NCI-H1092 treated with DMSO at 0.1 percent for 48 hours (cell line): ENCODE measurements at places on chromosomes 2 and 18.

DNA sequence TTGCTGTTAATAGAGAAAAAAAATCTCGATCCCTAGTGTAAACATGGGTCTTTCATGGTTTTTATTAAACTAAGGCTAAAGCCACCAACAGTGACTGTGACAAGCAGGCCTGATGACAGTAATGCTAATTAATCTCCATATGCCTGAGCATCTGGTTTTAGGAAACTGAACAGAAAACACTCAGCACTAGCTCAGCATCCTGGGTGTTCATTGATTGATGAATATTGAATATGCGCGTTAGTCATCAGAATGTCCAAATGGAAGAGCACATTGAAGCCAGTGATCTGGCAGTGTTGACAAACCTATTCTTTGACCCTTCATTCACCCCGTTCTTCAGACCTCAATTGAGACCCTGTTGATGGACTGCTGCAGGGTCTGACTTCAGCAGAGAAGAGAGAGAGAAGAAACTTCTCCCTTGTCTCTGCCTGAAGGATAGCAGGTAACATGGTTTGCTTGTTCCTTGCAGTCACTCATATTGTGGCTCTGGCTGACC is 283.8 kb downstream of the RDH14 start:
- no peak for DNase-seq

- no peak for DNase-seq
Observed at GRCh38 chr2:145194673-145195072, 674.8 kb upstream of the ZEB2 start.

- DNase-seq: no peak
Observed at GRCh38 chr2:114346658-114347057, 95.8 kb upstream of the DPP10 start.

- DNase-seq: no peak
Observed at GRCh38 chr2:109091526-109091925, 37.5 kb upstream of the SH3RF3 start.

- no peak for DNase-seq
Observed at GRCh38 chr2:30620102-30620501, 173.1 kb downstream of the LCLAT1 start.

GRCh38 chr18:57856557-57857280 is 53.6 kb upstream of the ATP8B1 start:
- DNase-seq: peak; percentile 92

DNA sequence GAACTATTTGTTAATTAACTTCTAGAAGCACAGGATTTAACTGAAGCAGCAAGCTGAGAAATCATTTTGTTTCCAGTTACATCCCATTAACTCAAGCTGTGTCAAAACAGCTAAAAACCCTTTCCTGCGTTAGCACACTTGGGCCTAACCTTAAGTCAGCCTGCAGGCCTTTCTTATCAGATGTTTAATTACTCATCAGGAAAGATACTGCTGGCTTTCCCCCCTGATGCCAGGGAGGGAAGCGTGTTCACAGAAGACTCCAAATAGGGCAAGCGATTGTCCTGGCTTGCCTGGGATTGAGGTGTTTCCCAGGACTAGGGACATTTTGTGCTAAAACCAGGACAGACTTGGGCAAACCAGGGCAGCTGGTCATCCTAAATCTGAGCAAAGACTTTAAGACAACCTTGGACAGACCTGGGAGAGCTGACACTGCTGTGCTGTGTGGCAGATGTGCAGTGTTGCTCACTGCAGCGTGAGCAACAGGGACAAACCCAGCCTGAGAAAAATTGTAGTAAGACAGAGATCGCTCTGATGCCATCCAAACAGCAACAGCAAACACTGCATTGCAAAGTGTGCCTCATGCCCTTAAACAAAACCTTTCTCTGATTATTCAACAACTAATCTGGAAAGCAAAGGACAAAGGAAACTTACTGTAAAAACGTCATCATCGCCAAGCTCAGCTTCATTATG is 100.9 kb downstream of the SPRED2 start:
- no peak for DNase-seq

GRCh38 chr2:105643405-105644173 is 101.1 kb upstream of the NCK2 start:
- no peak for DNase-seq

- no peak for DNase-seq
Observed at GRCh38 chr2:241161646-241162281, 11.5 kb downstream of the PPP1R7 start.

GRCh38 chr2:119339562-119339923 is 27.1 kb downstream of the C2orf76 start:
- DNase-seq: no peak

GRCh38 chr18:35063875-35064690 is 22.9 kb downstream of the MAPRE2 start:
- DNase-seq: no peak

GRCh38 chr18:72543357-72544055 is 636 bp downstream of the CBLN2 start:
- DNase-seq: peak; percentile 66

- DNase-seq: no peak
Observed at GRCh38 chr2:178403671-178404306, 47.2 kb downstream of the PRKRA start.

- no peak for DNase-seq
Observed at GRCh38 chr2:227430639-227431038, 41.3 kb upstream of the AGFG1 start.

GRCh38 chr2:222418739-222419138 is 5.6 kb upstream of the SGPP2 start:
- no peak for DNase-seq
